ENCODE measurements at places on chromosomes 4 and X.

- DNase-seq = no peak
Observed at GRCh38 chr4:157265281-157265680, 44.8 kb downstream of the GRIA2 start.

DNA sequence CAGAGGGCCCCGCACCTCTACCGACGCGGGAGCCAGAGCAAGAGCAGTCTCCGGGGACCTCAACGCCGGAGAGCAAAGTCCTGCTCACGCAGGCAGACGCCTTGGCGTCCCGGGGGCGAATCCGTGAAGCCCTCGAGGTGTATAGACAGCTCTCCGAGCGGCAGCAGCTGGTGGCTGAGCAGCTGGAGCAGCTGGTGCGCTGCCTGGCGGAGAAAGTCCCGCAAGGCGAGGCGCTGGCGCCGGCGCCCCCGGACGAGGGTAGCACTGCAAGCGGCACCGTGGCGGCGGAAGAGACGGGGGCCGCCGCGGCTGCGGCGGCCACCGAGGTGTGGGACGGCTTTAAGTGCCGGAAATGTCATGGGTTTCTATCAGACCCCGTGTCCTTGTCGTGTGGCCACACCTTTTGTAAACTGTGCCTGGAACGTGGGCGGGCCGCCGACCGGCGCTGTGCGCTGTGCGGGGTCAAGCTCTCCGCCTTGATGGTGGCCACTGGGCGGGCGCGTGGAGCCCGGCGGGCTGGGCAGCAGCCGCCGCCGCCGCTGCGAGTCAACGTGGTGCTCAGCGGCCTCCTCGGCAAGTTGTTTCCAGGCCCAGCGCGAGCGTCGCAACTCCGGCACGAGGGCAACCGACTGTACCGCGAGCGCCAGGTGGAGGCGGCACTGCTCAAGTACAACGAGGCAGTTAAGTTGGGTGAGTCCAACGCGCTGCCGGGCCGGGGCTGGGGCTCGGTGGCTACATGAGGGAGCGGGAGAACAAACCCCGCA is 672 bp downstream of the LONRF3 start:
- peak; percentile 2 for DNase-seq

- DNase-seq = no peak
Observed at GRCh38 chrX:105758754-105759153, 63.6 kb upstream of the NRK start.

- peak; percentile 53 for DNase-seq
Observed at GRCh38 chr4:1784395-1784788, 8.7 kb upstream of the FGFR3 start.

GRCh38 chr4:109728385-109728784 is 1.5 kb downstream of the PLA2G12A start:
- DNase-seq = no peak

DNA sequence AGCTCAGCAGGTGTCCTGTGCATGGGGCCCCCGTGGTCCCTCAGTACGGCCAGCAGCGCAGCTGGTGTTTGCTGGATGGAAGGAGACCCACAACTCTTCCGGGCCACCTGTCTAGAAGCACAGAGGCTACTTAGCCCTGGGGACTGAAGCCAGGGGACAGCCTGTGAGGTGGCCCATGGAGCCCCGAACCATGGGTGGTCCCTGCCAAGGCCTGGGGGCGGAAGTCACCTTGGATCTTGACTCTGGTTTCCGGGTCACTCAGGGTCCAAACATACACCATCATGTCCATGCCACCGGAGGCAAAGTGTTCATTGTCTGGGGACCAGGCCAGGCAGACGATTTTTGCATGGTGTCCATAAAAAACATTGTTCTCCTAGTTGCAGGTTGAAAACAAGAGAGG is 39.5 kb downstream of the WDR1 start:
- DNase-seq = no peak

- no peak for DNase-seq
Observed at GRCh38 chr4:188719794-188720193, 580.6 kb downstream of the TRIML1 start.

DNA sequence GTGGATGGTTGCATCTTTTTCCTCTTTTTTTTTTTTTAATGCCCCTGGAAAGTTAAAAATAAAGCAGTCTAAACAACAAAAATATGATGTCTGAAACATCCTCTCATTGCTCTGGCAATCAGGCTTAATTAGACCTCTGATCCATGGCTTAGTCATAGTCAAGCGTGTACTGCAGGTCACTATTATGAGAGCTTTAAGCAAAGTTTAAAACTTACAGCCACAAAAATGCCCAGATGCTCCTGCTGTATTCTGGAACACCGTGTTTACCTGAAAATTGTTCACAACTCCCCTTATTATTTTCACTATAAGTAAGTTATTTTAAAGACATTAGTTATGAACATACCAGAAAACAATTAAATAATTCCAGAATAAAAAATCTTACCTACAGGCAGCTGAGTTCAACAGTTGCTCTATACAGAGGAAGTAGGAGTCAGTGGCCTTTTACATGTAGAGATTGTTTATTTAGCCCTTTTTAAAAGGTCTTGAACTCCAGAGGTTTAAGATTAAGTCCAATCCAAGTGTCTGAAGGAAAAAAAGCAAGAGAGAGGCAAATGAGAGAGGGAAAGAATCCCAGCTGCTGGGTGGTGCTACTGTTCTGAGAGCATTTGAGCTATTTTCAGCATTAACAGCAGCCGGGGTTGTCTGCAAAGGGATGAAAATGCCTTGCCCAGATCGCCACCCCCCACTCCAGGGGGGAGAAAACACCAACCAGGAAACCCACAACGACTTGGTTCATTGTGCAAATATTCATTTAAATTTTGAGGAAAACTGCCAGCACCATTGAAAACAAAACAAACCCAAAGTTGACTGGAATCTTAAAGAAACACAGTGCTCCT is 36.9 kb downstream of the SORBS2 start:
- no peak for DNase-seq

- DNase-seq = no peak
Observed at GRCh38 chr4:144647590-144647989, 1.6 kb downstream of the HHIP start.

- DNase-seq = no peak
Observed at GRCh38 chrX:109940411-109940810, 62.5 kb upstream of the TMEM164 start.

DNA sequence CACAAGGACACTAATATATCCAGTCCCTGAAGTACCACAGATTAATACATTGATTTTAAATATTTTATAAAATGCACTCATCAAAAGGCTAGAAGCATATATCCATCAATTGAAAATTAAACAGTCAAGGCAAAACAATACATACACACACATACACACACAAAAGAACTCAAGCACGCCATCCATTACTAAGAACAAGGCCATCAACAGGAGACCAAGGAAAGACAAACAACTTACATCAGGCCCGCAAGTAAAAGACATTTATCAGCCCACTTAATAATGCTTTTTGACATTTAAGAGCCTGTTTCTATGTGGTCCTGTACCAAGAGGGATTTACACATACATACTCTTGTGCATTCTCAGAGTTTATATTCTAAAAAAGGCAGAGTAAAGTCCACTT is 50.0 kb upstream of the ZNF827 start:
- DNase-seq = no peak

- no peak for DNase-seq
Observed at GRCh38 chr4:124437853-124438495, 274.6 kb downstream of the ANKRD50 start.

Data from amygdala (tissue), 56 donors.